ENCODE measurements at places on chromosomes 7 and 10. TPM values are rescaled to one million over a fixed set of nuclear protein-coding genes. Genes with fewer than 3 reads are reported as not detected.

CLDN4 gene
- 233 TPM for polyA plus RNA-seq

DDC gene
- polyA plus RNA-seq: 0.18 TPM

LOXL4 gene
- polyA plus RNA-seq: 0.49 TPM

AZGP1 gene
- 2.0 TPM for polyA plus RNA-seq

SPDYE5 gene
- polyA plus RNA-seq: 0.02 TPM

CALHM3 gene
- not detected for polyA plus RNA-seq

FAM25A gene
- 503 TPM for polyA plus RNA-seq

ATP6V0A4 gene
- 4.4 TPM for polyA plus RNA-seq

EPO gene
- polyA plus RNA-seq: not detected

RBM20 gene
- polyA plus RNA-seq: 2.7 TPM

SPAG6 gene
- polyA plus RNA-seq: not detected

MACC1 gene
- polyA plus RNA-seq: 5.6 TPM

TBC1D12 gene
- 9.1 TPM for polyA plus RNA-seq

MSMB gene
- polyA plus RNA-seq: 0.59 TPM

AGFG2 gene
- polyA plus RNA-seq: 37.9 TPM

All from esophagus (tissue), 2 donors.